Common myeloid progenitor, CD34-positive (primary cell): ENCODE measurements at places on chromosomes 6 and 20.

DNA sequence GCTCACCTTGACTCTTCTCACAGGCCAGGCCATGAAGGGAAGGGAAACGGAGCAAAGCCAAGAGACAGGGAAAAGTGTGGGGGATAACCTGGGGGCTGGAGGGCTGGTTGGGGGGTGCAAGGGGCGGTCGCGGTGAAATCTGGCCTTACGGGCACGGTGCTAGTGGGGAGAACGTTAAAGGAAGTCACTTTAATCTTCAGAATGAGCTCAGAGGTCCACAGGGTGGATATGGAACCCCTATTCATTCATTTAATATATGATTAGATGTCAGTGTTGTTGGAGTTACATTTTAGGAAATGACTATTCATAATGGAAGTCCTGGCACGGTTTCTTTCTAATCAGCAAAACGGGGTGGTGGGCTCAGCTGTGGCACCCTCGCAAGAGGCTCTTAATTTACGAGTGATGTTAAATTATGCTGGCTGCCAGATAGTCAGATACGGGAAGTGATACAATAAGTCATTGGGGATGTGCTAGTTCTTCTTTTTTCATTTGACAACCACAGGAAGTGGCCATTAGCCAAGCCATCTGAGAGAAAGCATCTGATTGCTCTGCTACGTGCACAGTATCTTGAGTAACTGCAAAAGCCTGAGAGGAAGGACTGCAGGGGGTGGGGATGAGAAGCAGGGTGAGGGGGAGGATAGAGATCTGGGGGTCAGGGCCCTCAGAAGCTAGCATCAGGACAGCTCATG, 253.0 kb downstream of the QKI start:
- DNase-seq = peak; percentile 94

DNA sequence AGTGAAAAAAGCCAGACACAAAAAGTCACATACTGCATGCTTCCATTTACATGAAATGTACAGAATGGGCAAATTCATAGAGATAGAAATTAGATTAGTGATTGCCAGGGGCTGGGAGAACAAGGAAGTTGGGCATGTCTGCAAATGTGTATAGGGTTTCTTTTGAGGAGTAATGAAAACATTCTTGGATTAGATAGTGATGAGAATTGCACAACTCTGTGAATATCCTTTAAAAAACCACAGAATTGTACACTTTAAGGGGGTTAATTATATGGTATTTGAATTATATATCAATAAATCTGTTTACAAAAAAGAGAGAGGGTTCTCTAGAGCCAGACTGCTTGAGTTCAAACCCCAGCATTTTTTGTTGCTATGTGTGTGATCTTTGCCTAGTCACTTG, 188.1 kb downstream of the CDC5L start:
- DNase-seq = no peak

DNA sequence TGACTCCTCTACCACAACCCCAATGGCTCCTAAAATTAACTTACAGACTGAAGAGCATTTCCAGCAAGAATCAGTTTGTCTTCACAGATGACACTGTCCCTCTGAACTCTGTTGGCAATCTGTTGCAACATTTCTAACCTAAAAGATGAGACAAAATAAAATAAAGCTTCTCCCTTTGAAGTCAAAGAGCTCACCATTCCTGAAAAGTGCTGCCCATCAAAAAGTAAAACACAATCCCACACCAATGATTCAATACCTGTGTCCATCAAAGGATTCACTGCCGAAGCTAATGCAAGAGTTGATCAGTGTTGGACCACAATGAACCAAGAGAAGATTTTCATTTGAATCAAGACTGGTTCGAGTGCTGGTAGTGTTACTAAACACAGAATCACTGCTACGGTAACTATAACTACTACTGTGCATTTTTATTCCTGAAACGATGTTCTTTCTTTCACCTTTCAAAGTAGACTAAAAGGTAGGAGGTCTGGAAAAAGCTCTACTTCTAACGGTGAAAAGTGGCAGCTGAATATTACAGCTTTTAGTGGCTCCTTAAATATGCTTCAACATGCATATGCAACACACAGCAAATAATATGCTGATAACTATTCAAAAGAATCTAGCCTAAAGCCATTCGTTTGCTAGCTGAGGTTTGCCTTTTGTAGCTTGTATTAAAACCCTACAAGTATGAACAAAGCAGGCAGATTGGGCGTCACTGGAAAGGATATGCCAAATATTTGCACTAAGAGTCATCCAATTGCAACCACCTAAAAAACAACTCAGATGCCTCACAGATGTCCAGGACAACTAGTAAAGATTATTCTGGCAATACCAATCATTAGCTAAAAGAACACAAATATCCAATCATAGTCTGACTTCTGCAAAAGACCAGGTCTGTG, at the start of gene DST:
TSS of gene DST (minus strand) at position 524 of the 896 bp plus-strand sequence.
- no peak for DNase-seq

- peak; percentile 80 for DNase-seq
Measured at GRCh38 chr6:158009114-158009891, 27.6 kb downstream of the SYNJ2 start.

DNA sequence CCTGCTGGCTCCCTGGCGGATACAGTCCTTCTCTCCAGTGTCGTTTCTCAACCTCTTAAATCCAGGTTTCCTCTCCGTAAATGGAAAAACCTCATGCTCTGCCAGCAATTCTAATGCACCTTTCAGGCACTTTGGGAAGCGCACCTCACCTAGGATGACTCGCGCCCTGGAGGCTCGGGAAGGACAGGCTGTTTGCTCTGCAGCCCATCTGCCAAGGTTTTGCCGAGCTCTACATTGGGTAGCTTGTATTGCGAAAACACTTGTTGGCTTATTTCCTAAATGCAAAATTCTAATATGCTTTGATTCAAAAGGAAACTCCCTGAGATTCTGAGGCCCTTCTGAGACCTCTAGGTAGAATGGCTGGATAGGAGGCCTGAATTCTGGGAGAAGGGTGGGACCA, 102.6 kb upstream of the MLN start:
- no peak for DNase-seq

GRCh38 chr6:138590796-138591709, 91.8 kb upstream of the NHSL1 start:
- peak; percentile 54 for DNase-seq

DNA sequence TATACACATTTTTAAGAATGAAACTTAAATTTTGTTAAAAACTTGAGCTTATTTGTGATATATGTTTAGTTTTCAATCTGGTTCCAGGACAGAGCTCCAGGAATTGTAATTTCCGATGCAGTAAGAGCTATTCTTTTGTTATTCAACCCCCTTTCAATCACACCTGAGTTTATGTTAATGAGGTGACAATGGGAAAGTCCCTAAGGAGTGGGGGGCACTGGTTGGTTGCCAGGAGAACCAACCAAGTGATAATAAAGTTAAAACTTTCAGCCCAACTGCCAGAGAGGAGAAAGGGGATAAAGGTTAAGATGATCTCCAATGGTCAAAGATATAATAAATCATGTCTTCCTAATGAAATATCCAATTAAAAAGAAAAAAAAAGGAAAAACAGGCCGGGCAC, 19.8 kb downstream of the MDN1 start:
- no peak for DNase-seq

- DNase-seq = no peak
Measured at GRCh38 chr6:14912226-14912625, 333.6 kb upstream of the JARID2 start.

- DNase-seq = no peak
Measured at GRCh38 chr6:159914565-159914923, 23.8 kb downstream of the MAS1 start.

GRCh38 chr6:126607289-126607688, 267.4 kb downstream of the CENPW start:
- DNase-seq = no peak

- no peak for DNase-seq
Measured at GRCh38 chr6:38935051-38935450, 113.5 kb upstream of the GLP1R start.

- DNase-seq = no peak
Measured at GRCh38 chr20:36279776-36280175, 26.4 kb upstream of the DLGAP4 start.

GRCh38 chr6:47247227-47247797, 62.4 kb downstream of the TNFRSF21 start:
- peak; percentile 56 for DNase-seq

DNA sequence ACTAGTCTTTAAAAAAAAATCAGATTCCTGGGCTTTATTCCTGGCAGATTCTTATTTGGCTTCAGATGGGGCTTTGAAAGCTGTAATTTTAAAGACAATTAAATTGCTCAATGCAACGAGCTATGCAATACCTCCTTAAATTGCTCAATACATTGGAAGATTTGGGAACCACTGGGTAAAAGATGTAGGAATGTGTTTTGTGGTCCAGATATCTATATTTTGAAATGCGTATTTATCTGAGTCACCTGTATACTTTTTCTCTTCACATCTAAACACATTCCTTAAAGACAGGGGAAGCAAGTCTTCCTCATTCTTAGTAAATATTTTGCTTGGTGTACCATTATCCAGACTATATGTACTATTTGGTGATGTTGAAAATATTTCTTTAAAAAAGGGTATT, 29.6 kb upstream of the MAP7 start:
- no peak for DNase-seq

DNA sequence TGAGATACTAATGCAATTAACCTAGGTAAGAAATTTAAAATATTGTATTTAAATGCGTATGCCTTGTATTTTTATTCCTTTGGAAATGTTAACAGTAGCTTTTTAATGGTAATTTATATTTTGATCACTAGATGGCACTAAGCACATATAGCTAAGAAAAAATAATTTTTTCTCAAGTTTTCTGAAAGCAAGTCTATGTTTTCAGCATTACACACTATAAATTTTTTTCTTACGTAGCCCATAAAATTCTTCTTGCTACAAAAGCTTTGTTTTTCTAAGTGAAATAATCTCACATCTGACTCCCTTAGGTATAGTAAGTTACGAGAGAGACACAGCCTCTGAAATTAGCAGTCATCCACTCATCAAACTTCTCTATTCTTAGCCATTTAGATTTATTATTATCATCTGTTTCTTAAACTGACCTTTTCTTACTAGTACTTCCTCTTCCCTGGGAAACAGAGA, 35.7 kb downstream of the TSPYL4 start:
- peak; percentile 41 for DNase-seq

DNA sequence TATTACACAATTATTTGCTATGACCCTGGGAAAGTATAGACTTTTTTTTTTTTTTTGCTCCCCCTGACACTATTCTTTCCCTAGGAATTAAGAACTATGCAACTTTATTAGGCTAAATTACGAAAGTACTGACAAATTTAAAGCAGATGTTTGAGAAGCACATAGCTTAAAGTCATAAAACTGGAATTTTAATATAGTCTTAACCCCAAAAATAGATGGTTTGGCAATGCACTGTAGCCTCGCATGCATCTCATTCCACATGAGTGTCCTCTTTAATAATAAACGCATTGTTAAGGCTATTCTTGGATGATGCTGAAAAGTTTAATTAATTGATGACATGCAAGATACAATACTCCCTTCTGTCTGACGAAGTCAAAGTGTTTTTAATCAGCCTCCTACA, 49.3 kb downstream of the TBC1D7 start:
- DNase-seq = no peak
